ENCODE measurements at places on chromosomes 12 and 14.

DNA sequence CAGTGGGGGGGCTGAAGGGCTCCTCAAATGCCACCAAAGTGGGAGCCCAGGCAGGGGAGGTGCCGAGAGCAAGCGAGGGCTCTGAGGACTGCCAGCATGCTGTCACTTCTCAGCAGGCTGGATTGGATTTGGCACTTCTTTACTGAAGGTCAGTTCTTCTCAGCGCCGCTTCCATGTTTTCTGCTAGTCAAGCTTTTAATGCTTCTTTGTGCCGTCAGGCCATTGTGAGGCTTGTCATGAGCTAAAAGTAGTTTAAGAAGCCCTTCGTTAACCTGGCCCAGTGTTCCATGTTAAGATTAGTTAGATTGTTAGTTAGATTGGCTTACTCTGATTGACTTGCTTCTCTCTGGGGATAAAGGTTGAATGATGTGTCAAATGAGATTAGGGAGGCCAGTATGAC, 13.4 kb downstream of the GABARAPL1 start:
- DNase-seq: no peak

DNA sequence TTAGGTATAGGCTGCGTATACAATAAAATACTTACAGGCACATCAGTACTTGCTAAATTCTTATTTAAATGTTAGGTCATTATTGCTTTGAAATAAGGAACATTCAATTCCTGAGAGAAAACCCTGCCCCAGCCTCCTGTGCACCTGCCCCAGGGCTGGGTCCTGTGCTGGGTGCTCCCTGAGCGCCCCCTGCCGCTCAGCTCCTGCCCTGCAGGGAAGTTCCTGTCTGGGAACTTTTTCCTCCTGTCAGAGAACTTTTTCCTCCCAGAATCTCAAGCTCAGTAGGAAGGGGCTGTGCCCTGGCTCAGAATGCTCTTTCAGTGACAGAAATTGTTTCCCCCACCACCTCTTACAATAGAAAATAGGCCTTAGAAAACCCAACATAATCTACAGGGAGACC, 751.1 kb downstream of the TMEM121 start:
- no peak for DNase-seq

DNA sequence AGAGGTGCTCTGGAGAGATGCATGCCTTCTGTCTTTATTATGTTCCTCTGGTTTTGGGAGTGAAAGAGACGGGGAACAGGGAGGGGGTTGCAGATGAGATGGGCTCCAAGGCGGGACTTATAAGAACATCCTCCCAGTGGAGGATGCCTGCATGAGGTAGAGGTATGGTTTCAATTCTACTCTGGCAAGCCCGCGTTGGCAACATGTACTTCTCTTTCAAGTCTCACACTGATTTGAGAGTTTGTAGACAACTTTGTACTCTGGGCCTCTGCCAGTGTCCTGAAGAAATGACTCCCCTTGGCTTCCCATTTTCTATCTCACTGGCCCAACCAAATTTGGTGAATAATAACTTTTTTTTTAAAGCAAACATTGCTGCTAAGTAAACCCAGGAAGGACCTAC, 121.3 kb downstream of the C12orf75 start:
- DNase-seq: no peak

GRCh38 chr14:72444701-72445100, 449.2 kb downstream of the DPF3 start:
- DNase-seq: no peak

- DNase-seq: no peak
Observed at GRCh38 chr14:62670526-62670925, 374.7 kb downstream of the KCNH5 start.

Data from CD8-positive, alpha-beta T cell (primary cell).